Activated CD4-positive, alpha-beta T cell treated with anti-CD3 and anti-CD28 coated beads, Interleukin-10, Interleukin-2, amounts not matched to agents 100 ng/mL and 50 ng/mL, durations not matched to agents 16 hours and 8 hours (primary cell): ENCODE measurements at places on chromosomes 3 and 15.

- DNase-seq = no peak
Observed at GRCh38 chr15:67701669-67702068, 123.6 kb upstream of the SKOR1 start.

DNA sequence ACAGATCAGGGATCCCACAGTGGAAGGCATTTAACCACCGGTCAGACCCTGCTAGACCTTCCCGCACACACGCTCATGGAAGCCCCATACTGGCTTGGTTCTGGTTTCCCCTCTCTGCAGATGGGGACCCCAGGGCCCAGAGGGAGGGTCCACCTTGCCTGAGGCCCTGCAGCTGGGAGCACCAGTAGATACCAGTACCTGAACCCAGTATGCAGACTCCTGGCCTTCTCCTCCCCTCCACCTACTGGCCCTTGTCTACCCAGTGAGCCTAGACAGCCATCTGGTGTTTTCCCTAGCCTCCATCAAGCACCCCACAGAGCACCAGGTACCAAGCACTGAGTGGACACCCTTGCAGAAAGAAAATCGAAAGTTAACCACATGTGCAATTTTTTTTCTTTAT lies 65.1 kb downstream of the MEGF11 start:
- no peak for DNase-seq

- no peak for DNase-seq
Observed at GRCh38 chr15:94370206-94370935, 139.0 kb downstream of the MCTP2 start.

GRCh38 chr3:59641169-59641899 lies 591.5 kb upstream of the CFAP20DC start:
- DNase-seq = no peak

DNA sequence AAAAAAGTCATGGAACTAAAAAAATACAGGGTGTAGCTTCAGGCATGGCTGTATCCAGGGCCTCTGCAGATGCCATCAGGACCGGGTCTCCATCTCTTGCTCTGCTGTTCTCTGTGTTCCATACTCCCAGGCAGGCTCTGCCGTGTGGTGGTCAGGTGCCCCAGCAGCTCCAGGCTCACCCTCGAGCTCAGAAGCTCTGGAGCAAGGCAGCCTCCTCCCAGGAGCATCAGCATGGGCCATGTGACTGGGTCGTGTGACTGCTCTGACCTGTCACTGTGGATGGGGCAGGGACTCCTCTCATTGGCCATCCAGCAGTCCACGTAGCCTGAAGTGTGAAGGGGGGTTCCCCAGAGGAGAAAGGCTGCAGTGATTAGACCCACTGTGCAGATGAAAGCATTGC lies 8.5 kb downstream of the FBLN2 start:
- DNase-seq = no peak

DNA sequence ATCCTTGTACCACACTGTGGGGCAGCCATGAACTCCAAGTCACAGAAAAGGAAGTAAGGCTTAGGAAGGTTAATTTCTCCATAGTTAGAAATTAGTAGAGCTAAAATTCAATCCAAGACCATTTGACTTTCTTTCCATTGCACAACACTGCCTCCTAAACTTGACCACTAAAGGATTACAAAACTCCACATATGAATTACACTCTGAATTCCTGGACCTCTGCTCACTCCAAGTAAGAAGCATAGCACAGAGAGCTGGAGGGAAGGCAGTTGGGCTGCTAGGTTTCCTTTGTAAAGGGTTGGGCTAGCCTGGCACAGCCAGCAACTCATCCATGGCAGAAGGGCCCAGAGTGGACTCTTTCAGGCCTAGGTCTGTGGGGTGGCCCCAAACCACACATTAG lies 134.4 kb downstream of the MYLK start:
- DNase-seq = no peak

GRCh38 chr3:156209631-156210335 lies 89.4 kb downstream of the KCNAB1 start:
- no peak for DNase-seq

GRCh38 chr3:45972534-45973402 lies 22.9 kb downstream of the FYCO1 start:
- DNase-seq = peak; percentile 52

- no peak for DNase-seq
Observed at GRCh38 chr3:172073262-172073915, 34.0 kb downstream of the FNDC3B start.

DNA sequence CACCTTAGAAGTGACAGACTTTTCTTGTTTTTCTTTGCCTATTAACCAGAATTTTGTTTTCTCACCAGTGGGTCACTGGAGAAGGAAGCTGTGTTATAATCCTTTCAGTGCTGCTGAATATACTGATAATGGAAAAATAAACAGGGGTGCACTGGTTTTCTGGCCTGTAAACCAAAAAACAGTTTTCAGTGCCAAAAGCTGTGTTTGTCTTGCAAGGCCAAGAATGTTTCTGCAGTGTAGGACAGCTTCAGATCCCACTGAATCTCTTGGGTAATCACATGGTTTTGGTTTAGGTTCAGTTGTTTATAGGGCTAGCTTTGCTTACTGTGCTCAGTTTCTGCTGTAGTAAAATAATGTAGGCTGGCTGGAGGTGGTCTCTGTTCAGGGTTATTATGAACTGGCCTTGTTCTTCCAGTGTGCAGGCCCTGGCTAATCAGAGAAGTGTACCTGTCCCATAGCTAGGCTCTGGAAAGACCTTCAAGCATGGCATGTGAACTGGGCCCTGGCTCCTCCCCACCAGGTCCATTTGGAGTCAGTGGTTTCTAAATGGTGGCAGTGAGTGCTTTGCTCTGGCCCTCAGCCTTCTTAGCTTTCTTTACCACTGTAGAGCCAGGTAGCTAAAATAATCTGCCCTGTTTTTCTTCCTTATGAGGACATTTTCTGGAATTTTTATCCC lies 18.7 kb downstream of the PDE8A start:
- DNase-seq = no peak

GRCh38 chr15:72200395-72201237 lies 3.0 kb upstream of the GRAMD2A start:
- DNase-seq = no peak

- DNase-seq = no peak
Observed at GRCh38 chr15:81899024-81899423, 146.8 kb downstream of the MEX3B start.

- no peak for DNase-seq
Observed at GRCh38 chr3:53795176-53795575, 51.0 kb downstream of the CHDH start.

DNA sequence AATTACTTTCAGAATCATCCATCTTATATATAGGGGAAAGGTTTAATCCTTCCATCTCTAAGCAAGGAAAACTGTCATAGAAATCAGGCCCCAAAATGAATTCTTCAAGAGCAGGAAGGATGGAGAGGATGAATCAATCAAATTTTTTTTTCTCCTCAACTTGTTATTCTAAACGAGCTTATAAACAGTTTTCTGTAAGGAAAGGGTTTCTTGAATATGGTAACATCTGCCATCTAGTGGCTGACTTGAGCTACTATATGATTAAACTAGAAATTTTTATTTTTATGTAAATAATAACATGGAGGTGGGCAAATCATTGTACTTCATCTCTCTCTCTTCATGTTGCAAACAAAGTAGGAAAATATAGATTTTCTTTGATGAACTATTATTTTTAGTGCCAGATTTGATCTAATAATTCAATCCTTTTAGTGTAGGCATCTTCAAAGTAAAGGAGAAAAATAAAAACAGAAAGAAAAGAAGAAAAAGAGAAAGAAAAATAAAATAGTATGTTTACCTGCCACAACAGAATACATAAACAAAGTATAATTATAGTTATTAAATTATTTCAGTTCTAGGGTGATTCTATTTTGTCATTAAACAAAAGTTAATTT lies 146.6 kb downstream of the SERPINI1 start:
- peak; percentile 40 for DNase-seq

- no peak for DNase-seq
Observed at GRCh38 chr3:106367496-106367895, 498.7 kb upstream of the CBLB start.

DNA sequence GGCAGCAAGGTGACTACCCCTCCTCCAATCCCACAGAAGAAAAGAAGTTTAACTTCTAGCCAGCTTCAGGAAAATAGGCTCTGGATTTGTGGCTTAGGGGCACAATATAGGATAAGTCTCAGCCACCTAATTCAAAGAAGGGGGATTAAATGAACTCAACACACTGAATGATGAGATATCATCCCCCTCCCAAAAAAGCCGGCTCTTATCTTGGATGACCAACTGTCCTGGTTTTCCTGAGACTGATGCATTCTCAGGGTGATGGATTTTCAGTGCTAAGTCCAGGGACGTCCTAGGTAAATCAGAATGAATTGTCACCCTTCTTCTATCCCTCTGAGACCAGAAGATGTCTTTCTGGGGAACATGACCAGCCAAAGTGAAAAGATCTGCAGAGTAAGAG lies 487.0 kb upstream of the PROK2 start:
- DNase-seq = no peak

DNA sequence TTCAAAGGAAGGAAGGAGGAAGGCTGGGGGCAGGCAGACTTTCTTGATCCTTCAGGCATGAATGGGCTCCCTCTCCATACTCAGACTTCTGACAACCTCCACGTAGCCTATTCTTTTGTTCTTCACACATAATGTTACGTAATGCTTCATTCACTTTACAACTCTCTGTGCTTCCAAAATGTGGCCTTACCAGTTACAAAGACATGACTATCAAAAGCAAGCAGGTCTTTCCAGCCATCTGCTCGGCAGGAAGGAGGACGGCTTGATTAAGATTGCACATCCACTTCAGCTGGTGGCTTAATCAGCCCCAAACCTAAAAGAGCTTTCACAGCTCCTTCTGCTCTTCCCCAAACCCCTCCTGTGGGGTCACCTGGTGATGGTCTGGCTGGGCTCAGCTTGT lies 263.2 kb downstream of the XXYLT1 start:
- no peak for DNase-seq

GRCh38 chr15:37046876-37047614 lies 53.3 kb downstream of the MEIS2 start:
- no peak for DNase-seq

DNA sequence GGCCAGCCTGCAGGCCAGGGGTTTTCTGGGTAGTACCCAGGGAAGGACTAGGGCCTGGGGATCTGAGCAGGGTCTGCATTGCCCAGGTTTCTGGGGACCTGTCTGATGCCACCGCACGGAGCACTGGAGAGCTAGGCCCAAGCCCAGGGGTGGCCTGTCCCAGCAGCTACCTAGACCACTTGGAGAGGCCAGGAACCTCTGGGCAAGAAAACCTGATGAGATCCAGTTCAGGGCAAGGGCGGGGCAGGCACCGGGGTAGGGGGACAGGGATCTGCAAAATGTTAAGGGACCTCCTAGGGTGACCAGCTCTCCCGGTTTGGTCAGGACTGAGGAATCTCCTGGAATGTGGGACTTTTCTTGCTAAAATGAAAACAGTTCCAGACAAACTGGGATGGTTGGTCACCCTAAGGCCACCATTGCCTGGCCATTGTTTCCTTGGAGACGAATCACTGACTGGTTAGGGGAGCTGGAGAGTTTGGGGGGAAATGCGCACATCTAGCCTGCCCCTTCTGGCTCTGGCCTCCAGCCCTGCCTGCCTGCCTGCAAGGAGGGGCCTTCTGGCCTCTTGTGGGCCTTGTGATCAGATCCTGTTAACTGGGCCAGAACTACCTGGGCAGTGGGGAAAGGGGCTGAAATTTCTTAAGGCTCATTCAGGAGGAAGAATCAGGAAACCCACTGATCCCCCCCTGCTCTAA lies 117.4 kb upstream of the TLE3 start:
- no peak for DNase-seq

- DNase-seq = no peak
Observed at GRCh38 chr3:27089645-27090044, 279.5 kb downstream of the NEK10 start.

- DNase-seq = no peak
Observed at GRCh38 chr15:31079519-31079918, 22.0 kb downstream of the TRPM1 start.

DNA sequence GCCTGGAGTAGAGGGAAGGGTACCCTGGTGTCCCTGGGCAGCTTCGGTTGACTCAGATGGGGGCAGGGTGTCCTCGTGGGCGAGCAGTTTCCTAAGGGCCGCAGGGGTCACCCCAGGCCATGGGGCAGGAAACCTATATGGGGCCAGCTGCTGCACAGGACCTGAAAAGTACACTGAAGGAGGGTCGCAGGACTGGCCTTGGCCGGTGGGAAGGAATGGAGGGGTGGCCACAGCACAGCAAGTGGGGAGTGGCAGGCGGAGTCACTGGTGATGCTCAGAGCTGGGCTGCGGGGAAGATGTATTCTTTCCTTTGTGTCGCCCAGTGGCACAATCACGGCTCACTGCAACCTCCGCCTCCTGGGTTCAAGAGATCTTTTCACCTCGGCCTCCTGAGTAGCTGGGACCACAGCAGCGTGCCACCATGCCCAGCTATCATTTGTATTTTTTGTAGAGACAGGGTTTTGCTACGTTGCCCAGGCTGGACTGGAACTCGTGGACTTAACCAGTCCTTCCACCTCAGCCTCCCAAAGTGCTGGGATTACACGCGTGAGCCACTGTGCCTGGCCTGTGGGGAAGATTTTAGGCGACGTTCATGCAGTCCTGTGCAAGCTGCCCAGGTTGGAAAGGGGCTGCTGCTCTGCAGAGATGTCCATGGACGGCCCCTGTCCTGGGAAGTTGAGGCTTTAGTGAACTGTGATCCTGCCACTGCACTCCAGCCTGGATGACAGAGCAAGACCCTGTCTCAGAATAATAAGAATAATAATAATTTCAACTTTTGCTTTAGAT lies 57.2 kb downstream of the EFCAB12 start:
- DNase-seq = no peak

- no peak for DNase-seq
Observed at GRCh38 chr15:74311734-74312444, 55.6 kb downstream of the CYP11A1 start.

DNA sequence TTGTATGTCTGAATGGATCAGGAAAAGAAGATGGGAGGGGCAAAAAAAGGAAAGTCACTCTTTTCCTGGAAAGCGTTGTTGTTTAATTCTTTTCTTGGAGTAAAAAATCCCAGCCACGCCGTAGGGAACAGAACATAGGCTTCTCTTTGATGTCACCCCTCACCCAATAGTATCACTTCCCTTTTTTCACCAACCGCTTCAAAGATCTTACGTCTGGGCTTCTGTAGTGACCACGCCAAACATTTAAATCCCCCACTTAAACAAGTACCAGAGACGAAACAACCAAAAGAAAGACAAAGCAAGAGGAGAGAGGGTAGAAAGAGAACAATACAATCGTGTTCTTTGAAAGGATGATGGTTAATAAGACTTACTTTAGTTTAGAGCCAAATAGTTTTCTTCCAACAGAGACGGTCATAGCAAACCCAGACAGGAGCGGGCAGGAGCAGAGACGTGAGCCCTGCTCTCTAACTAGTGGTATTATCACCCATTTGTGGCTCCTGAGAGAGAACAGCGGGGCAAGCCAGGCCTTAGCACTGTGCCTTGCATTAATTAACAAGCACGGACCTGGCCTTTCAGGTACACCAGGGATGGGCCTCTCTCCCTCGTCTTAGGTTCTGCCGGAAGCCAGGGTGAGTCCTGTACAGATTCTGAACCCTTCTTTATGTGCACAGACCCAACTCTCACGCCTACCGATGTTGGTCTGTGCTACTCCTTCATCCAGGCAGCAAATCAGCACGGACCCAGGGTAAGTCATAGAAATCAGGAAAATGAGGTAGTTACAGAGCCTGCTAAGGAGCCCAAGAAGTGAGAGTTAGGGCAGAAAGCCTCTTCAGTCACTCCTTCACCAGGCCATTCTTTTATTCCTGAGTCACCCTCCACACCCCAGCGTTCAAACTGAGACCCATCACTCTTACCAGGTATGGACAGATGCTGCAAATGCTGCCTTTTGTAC lies 28.2 kb upstream of the BCL6 start:
- no peak for DNase-seq

- no peak for DNase-seq
Observed at GRCh38 chr3:182650568-182651128, 142.7 kb upstream of the ATP11B start.

GRCh38 chr3:119375106-119375505 lies 80.9 kb downstream of the ARHGAP31 start:
- no peak for DNase-seq
